Small intestine (tissue), 16 donors: ENCODE measurements at places on chromosomes 3 and 15. TPM values are rescaled to one million over a fixed set of nuclear protein-coding genes. Genes with fewer than 3 reads are reported as not detected.

ANAPC13 gene
- polyA plus RNA-seq: 45.6 TPM

- H3K27ac ChIP-seq: no peak overlapping the region
- H3K4me1 ChIP-seq: no peaks in the 10 kb centered on the region
- H3K36me3 ChIP-seq: peaks cover 49% of the 10 kb centered on the region
- no peak for DNase-seq
- H3K27me3 ChIP-seq: no peaks in the 10 kb centered on the region
These were observed 43.8 kb downstream of the ALDH1L1 start for GRCh38 chr3:126136428-126137220.

- DNase-seq: no peak
- H3K4me1 ChIP-seq: no peaks in the 10 kb centered on the region
- H3K27ac ChIP-seq: no peak overlapping the region
- no peak overlapping the region for H3K4me3 ChIP-seq
- no peaks in the 10 kb centered on the region for H3K36me3 ChIP-seq
These were observed 6.5 kb upstream of the HPS3 start for GRCh38 chr3:149122721-149123578.

GOLGA8O gene
- polyA plus RNA-seq: not detected

LOXL1 gene
- polyA plus RNA-seq: 6.1 TPM

TPRG1 gene
- 0.89 TPM for polyA plus RNA-seq

DNA sequence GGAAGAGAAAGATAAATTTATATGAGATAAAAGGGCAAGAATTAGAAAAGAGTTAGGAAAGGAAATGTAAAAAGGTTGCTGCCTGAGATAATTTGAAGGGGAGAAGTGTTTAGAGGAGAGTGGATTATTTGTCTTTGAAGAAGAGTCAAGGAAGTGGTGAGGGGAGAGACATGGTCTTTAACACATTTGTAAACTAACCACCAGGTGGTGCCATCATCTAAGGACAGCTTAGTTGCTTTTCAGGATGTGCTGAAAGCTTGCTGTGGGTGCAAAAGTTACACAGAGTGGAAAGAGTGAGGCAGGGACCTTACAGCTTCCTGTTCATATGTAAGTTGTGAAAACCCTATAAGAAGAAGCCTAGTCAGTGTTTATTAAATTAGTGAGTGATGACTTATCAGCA, 114.1 kb upstream of the DNAJC19 start:
- DNase-seq: no peak
- no peaks in the 10 kb centered on the region for H3K4me1 ChIP-seq
- H3K4me3 ChIP-seq: no peak overlapping the region
- no peaks in the 10 kb centered on the region for H3K27me3 ChIP-seq

- DNase-seq: no peak
- H3K36me3 ChIP-seq: no peaks in the 10 kb centered on the region
- H3K4me1 ChIP-seq: no peaks in the 10 kb centered on the region
- H3K27me3 ChIP-seq: no peaks in the 10 kb centered on the region
These were observed 320.4 kb upstream of the RASGRP1 start for GRCh38 chr15:38885001-38885400.
